Fibroblast of skin of left quadriceps (primary cell): ENCODE measurements at places on chromosomes 6 and 20.

DNA sequence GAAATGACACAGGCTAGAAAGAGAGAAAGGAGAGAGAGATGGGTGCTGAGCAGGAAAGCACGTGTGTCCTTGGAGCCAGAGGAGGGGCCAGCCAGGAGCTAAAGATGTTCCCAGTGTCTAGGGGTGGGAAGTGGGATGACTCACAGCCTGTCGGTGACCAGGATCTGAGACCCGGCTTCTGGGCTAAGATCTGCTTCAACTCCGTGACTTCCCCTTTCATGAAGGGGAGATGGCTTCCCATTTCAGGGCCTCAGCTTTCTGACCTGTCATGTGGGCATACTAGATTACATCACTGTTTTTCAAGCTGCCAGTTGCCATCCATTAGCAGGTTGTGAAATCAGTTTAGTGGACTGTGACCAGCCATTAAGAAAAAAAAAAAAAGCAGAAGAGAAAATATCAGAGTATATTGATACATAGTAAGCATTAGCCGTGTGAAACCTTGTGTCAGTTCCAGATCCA, 5.4 kb downstream of the TGM3 start:
- DNase-seq, result no peak

GRCh38 chr6:18102783-18103509, 19.5 kb downstream of the NHLRC1 start:
- no peak for DNase-seq

DNA sequence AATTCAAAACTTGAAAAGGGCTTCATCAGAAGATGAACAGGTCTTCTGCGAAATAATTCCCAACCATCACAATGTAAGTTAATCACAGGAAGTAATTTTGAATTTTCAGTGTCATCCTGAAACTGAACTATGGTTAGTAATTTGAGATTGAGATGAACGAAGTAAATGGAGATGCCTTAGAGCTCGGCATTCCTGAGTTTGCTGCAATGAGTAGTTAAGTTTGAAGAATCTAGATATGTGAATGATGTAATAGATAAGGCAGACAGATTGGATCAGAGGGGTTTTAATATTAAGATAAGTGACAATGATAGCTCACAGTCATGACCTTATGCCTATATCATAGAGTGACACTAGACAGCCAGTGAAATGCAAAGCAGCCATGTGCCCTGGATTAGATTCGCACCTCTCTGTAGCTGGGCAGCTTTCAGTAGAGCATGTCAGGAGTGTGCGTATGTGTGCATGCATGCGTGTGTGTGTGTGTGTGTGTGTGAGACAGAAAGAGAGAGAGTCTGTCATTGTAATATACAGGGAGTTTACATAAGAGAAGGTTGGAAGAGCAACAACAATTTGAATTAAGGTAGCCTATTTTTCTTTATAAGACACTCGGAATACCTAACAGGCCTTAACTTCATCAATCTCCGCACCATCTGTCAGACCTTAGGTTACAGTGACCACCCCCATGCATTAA, 233.0 kb downstream of the GMPR start:
- DNase-seq, result no peak

DNA sequence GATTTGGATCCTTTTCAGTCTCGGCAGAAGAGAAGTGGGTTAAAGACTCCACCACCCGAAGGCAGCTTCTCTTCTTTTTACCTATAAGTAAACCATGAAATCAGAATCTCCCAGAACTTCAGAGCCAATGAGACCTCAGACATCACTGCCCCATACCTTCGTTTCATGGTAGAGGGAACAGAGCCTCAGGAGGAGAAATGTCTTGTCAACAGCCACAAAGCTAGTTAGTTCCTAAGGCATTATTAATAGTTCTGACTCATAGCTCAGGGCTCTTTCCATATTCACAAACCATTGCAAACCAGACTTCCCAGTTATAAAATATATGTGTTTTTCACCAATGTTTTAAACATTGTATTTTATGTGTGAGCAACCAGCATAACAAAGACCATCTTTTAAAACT, 118.7 kb upstream of the RIPOR2 start:
- DNase-seq, result peak; percentile 51

GRCh38 chr6:110528101-110528929, 51.9 kb upstream of the SLC22A16 start:
- peak; percentile 87 for DNase-seq

GRCh38 chr6:93721386-93722048, 302.2 kb upstream of the EPHA7 start:
- DNase-seq, result peak; percentile 2

GRCh38 chr6:107741191-107741680, 82.9 kb downstream of the SCML4 start:
- no peak for DNase-seq

- peak; percentile 90 for DNase-seq
Measured at GRCh38 chr6:154510144-154510905, at the start of gene CNKSR3. CNKSR3 (minus strand) TSS chr6:154510685; CDS start chr6:154510114, 571 bp downstream.

DNA sequence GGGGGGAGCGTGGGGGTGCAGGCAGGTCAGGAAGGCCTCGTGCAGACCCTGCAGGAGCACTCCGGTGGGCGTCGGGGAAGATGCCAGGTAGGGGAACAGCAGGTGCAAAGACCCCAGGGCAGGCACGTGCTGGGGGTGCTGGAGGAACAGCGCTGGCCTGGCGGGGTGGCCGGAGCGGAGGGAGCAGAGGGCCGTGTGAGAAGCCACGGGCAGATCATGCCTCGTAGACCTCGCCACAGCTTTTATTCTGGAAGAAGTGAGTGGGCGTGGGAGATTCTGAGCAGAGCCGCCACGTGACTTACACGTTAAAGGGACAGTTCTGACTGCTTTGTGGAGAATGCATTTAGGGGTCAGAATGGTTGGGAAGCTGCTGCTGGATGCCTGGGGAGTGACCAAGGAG, 9.3 kb downstream of the NTSR1 start:
- DNase-seq, result no peak

- no peak for DNase-seq
Measured at GRCh38 chr20:47795214-47795907, 10.1 kb upstream of the SULF2 start.

GRCh38 chr6:162798546-162799266, 70.9 kb downstream of the PACRG start:
- DNase-seq, result no peak
